Liver (tissue), 10 donors: ENCODE measurements at places on chromosomes 5 and 9. TPM values are rescaled to one million over a fixed set of nuclear protein-coding genes. Genes with fewer than 3 reads are reported as not detected.

DNA sequence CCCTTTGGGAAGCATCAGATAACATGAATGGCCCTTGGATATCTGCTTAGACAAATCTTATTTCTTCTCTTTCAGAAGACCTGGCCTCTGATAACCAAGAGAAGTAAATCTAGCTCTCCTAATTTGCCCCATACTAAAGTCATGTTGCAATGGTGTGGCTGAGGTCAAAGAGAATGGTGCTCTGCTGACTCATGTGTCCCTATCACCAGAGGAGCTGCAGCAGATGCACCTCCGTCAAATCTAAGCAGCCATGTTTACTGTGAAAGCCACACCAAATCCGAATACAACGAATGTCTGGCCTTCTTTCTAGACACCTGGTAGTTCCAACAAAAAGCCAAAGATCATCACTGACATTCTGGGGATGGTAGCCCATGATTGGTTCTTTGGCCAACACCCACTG, 23.2 kb downstream of the RETREG1 start:
- DNase-seq: no peak

DNA sequence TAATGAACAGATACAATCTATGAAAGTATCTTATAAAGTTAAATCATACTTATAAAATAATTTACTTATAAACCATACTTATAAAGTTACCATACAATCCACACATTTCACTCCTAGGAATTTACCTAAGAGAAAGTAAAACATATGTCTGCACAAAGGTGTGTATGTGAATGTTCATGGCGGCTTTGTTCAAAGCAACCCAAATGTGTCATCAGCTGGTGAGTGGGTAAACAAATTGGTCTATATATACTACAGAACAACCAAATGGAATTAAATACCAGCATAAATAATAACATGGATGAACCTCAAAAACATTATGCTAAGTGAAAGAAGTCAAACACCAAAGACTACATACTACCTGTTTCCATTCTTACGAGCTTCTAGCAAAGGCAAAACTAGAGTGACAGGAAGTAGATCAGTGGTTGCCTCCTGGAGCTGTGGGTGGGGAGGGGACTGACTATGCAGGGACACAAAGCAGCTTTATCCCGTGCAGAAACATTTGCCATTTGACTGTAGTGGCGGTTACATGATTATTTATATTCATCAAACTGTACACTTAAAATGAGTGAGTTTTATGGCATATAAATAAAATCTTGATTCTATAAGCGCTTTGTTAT, 10.6 kb downstream of the TRAF1 start:
- no peak for DNase-seq

- no peak for DNase-seq
These were observed 19.4 kb downstream of the GARNL3 start for GRCh38 chr9:127283917-127284497.

GRCh38 chr9:92098638-92099037, 16.6 kb downstream of the SPTLC1 start:
- no peak for DNase-seq

DNA sequence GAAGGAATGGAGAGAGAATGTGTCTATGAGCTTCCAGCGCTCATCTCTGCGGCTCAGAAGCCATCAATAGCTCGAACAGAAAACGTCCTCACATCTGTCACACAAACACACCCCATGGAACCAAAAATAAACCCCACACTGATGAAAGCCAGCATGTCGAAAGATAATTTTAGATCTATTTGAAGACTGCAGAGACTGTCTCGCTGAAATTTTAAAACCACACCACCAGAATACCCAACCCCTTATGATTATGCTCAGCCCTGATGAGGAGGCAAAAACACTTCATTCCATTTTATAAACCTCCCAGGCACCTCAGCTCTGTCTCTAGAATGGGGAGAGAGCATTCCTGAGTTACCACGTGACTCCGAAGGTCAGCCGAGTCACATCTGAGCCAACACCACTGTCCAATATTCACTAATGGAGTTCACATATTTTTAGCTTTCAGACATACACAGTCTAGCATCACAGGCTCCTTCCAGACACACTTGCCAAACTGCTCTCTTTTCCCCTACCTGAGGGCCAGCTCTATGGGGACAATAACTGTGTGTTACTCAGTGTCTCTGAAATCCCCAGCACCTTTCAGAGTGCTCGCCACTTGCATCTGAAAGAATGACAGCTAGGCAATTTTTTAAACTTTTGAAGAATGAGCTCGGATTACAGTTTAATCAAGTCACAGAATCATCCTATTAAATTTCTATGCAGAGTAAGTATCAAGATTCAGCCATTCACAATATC, 63.2 kb downstream of the SERINC5 start:
- no peak for DNase-seq

The CSF2 gene
- total RNA-seq: not detected

The EQTN gene
- total RNA-seq: 0.08 TPM

The COL5A1 gene
- total RNA-seq: 15.6 TPM
